ENCODE measurements at places on chromosomes 1 and 21.
A peak's percentile ranks its signal among the peaks of the same experiment; 100 is the strongest.

GRCh38 chr1:23530087-23530746 is 816 bp downstream of the E2F2 start:
- no peak for DNase-seq

DNA sequence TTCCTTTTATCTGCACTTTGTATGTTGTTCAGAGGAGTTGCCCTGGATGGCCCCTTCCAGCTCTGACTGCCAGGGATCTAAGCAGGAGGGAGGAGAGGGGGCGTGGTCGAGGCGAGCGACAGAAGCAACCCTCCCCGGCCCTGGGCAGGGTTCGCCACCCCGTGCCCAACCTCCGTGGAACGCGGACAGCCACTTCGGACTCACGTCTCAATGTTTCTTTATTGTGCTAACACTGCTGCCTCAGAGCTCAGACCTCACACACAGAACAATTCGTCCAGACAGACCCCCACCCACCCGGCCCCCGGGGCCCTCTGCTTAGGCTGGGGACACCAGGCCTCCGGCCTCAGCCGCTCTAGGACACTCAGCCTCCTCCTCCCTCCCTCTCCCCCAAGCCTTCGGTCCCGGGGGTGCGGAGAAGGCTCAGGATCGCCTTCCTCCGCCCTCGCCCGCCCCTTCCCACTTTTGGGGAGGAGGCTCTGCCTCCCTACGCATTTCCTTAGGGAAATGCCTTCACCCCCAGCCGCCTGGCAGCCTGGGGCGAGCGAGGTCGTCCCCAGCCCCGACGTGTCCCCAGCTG is 8.3 kb downstream of the VSIG8 start:
- DNase-seq = no peak

DNA sequence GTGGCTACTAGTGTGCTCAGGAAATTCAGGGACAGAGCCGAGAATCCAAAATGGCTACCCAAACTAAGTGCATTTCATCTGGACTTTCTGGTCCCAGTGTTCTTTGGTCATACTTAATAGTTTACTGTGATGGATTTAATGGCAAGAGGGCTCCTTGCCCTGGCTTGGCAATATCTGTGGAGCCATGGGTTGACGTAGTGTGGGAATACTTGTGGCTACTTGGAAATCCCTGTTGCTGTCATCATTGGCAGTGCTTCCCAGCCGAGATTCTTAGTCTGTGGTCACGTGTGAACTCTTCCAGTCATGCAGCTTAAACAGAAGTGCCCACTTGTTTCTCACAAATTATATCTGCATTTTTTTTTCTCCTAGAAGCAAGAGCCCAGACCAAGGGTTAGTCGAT is 198.9 kb downstream of the HS2ST1 start:
- DNase-seq = no peak

GRCh38 chr1:168824418-168825065 is 95.5 kb upstream of the DPT start:
- DNase-seq = no peak

- DNase-seq = no peak
Measured at GRCh38 chr1:52268372-52268771, 97.6 kb downstream of the CC2D1B start.

GRCh38 chr1:215188302-215188950 is 105.9 kb downstream of the KCNK2 start:
- no peak for DNase-seq

DNA sequence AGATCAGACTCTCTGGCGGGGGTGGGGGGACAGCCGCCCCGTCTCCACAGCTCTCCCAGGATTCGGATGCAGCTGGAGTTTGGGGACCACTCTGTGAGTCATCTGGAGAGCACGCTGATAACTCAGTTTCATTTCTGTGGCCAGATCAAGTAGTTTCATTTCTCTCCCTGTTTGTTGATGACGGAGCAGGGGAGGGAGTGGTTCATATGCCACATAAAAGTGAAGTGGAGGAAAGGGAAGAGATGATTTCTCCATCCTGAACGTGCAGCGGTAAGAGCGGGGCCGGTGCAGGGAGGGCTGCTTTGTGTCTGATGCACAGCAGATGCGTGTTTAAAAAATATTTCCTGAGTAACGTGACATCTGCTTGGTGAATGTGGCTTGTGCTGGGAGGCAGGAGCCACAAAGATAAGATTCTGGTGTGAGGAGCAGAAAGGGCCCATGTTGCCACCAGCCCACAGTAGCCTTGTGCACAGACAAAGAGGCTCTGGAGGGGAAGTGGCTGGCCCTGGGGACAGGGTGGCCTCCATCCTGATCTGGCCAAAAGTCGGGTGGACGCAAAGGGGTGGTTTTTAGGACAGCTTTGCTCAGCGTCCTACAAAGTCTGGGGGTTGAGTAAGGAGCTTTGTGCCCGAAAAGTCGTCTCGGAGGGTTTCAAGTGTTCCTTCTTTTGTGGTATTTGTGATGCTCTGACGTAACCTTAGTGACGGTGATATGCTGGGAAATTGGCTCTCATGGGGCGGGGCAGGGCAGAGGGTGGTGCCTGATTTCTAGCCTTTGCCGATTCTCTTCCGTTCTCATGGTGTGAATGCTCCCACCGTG is at the start of gene MX2:
MX2 (plus strand) TSS at position 242 of the 819 bp plus-strand sequence. CDS start 14,880 bp downstream, outside the sequence.
- peak; percentile 72 for DNase-seq

- DNase-seq = no peak
Measured at GRCh38 chr1:33609739-33610138, 137.3 kb downstream of the ZSCAN20 start.

GRCh38 chr1:224632921-224633321 is 16.8 kb downstream of the CNIH3 start:
- DNase-seq = no peak

GRCh38 chr21:35601211-35601610 is 459.1 kb downstream of the SETD4 start:
- DNase-seq = no peak

DNA sequence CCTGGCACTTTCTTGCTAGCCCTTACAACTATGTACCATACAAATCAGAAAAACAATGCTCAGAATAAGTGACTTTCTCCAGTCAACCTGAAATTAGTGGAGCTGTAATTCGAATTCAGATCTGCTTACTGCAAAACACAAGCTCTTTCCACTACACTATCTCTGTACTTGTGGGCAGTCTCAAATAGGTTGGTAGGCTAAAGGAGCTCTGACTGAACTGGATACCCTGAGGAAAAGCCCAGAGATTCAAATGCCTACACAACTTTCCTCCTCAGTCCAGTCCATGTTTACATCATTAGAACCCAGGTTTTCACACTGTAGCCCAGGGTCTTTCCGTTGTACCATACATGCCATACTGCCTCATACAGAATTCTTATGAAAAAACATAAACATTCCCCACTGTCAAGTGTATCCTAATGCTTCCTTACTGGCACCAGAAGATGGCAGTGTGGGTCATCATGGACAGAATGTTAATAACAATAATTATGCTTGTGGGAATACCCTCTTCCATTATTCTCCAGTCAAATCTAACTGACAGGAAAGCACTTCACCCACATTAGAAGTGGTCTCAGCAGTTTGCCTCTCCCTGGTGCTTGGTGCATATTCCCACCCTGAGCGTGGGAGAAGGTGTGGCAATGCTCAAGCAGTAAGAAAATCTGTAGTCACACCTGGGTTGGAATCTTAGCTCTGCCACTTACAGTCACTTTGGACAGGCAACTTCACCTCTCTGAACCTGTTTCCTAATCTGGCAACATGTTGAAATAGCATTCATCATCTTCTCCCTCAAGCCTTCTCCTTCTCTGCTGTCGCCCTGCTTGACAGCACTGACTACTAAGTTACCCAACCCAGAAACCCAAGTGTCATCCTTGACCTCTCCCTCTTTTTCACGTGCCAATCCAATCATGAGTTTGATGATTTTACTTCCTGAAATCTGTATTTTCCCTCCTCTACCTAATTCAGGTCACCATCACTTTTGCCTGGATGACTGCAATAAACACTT is 14.4 kb upstream of the ZFYVE9 start:
- DNase-seq = no peak

- DNase-seq = no peak
Measured at GRCh38 chr1:40341491-40342380, 24.6 kb upstream of the COL9A2 start.

DNA sequence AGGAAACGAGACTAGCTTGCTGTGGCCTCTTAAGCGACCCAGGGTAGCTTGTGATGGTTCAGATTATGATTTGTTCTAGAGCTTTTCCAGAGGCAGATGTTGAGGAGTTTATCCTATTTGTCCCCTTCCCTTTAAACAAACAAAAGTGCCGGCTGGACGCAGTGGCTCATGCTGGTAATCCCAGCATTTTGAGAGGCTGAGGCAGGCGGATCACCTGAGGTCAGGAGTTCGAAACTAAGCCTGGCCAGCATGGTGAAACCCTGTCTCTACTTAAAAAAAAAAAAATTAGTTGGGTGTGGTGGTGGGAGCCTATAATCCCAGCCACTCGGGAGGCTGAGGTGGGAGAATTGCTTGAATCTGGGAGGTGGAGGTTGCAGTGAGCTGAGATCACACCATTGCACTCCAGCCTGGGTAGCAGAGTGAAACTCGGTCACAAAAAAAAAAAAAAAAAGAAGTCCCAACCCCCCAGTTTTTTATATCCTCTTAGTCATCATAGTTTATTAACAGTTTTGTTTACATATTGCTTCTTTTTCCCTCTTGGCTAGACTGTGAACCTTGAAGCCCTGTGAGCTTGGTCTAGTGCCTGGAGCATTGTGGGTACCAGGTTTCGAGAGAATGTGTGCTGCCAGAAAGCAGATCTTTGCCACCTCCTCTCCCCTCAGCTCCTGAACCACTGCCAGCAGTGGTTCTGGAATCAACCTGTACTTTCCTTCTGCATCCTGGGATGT is 29.8 kb downstream of the MAPKAPK2 start:
- no peak for DNase-seq

- no peak for DNase-seq
Measured at GRCh38 chr1:31812158-31812829, 3.5 kb downstream of the SPOCD1 start.

DNA sequence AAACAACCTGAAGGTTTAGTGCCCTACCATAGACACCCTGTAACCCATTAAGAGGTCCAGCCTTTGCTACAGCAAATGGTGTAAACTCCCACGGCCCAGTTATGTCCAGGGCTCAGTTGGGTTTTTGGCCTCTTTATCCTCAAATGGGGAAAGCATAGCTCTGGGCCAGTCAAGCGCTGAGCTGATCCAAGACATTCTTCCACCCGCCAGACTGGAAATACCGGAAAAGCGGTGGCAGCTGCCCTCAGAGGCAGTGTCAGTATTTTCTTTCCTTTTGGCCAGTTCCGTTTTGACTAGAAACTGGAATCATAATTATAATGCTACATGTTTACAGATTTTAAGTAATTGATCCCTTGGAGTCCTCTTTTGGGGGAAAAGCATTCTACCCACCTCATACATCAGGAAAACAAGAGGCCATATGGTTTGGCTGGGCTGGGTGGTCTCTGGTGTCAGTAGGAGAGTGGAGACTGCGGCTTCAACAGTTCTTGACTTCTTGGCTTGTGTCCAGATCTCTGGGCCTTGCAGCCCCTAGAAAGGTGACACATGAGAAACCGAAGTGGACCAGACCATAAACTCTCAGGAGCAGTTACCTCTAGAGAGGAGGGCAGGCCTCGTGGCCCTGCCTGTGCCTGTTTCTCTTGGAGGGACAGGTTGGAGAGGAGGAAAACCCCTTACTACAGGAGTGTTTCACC is 30.2 kb upstream of the CLDN14 start:
- no peak for DNase-seq

DNA sequence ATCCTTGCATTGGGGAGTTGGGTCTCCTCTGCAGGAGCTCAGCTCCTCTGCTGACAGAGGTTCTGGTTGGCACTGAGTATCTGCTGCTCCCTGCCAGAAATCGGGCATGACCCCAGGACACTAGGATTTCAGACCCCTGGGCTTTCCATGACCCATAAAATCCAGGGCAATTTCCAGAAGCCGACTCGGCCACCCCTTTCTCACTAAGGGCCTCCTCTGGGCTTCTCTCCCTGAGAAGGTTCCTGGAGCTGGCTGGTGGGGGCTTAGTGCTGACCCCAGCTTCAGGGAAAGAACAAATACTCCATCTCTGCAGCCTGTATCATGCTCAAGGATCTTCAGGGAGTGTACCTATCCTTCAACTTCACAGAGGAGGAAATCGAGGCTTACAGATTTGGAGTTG is 603.4 kb downstream of the PTPRU start:
- no peak for DNase-seq

DNA sequence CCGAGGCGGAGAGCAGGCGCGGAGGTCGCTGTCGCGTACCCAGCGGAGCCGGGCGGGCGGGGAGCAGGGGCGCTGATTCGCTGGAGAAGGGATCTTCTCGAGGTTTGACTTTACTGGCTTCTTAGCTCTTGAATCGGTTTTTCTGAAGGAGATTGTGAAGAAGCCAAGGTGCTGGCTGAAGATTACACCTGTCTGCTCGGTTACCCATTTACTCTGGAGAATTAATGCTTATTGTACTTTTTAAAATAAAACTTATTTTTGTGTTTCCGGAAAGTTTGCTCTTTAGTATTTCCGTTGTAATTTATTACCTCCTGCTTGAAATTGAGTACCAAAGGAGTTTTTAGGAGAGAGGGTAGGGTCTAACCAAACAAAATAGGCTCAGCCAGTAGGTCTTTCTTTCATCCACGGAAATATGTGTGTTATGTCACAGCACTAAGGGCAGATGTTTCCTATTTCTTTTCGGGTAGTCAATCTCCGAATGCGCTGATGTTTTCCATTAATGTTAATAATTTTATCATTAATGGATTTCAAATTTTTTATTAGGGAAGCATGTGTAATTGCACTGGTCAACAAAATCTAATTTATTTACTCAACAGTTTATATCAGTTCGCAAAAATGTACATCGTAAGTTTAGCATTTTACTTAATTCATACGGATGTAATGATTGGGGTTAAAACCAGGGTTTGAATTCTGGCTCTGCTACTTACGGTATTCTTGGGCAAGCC is 510 bp upstream of the GNG5 start:
- no peak for DNase-seq

GRCh38 chr1:183303901-183304300 is 114.3 kb downstream of the NMNAT2 start:
- DNase-seq = no peak

DNA sequence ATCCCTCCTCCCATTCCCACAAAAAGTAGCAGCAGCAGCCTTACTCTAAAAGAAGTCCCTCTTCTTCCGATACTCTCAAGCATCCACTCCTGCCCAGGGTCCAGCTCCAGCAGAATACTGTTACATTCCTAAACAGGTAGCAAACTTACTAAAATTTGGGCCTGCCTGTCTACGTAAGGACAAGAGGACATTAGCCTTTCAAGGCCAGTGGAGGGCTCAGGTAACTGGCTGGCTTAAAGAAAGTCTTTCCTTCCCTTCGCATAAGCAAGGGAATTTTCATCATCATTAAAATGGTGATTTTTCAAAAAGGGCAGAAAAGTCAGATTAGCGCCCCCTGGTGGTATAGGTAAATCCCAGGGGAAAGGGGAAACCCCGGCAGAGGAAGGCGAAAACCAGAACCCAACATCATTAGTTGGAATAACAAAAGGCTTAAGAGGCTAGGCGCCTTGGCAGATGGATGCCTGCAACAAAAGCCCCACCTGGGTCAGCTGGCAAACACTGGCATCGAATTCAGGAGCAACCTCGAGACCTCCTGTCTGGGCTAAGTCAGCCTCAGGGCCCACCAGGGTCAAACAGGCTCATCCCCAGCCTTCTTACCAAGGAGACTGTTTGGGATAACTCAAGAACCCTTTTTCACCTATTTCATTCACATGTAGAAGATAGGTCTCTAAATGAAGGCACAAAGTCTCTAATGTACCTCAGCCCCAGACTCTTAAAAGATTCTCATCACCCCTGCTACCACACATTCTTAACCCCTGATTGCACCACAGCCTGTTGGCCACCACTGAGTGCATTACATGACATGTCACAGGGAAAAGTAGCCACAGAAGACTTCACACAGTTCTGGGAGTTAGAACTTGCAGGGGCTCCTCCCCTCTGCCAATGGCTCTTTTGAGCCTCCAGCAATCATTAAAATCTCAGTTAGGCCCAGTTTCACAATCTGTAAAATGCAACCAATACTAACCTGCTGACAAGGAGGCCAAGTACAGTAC is 36.7 kb downstream of the ERI3 start:
- peak; percentile 11 for DNase-seq

- DNase-seq = no peak
Measured at GRCh38 chr1:244362476-244362875, 89.2 kb downstream of the ADSS2 start.

Data from activated CD8-positive, alpha-beta memory T cell treated with anti-CD3 and anti-CD28 coated beads for 1 hour (primary cell).